Upper lobe of right lung (tissue), 1 donor: ENCODE measurements at places on chromosomes 1 and 21. TPM values are rescaled to one million over a fixed set of nuclear protein-coding genes. Genes with fewer than 3 reads are reported as not detected.
A peak's percentile ranks its signal among the peaks of the same experiment; 100 is the strongest.

DNA sequence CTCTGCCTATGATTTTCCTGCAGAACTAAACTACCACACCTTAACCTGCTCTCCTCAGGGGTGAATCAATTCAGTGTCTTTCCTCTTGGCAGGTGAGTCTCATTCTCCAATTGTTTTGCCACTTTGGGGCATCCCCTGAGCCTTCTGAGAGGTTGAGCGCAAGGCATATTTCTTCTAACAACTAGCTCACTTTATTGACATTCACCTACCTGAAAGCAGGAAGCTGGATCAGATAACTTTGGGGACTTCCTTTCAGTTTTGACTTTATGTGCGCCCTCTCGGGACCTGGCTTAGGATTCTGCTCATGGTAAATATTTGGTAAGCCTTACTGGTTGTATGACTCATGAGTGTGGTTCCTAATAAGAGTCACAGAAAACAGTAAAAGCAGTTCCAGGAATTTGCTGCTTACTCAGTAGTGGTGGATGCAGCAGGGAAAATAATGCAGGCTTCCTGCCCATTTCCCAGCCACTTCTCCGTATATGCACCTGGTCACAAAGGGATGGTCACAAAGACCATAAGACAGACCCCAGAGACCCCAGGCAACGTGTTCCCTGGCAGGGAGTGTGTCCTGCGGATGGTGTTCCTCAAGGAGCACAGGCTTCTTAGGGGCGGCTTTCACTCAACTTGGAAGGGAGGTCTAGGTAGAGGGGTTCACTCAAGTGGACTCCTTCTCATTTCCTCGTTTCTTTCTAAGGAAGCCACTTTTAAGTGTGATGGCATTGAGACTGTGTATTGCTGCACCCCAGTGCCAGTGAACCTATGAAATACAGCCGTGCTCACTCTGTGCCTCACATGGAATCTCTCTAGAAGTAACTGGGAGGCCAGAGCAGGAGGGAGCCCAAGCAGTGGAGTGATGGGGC, 22.0 kb upstream of the BATF3 start:
- peaks cover 5% of the 10 kb centered on the region for H3K4me1 ChIP-seq
- no peaks in the 10 kb centered on the region for H3K36me3 ChIP-seq
- no peak overlapping the region for H3K4me3 ChIP-seq
- no peak for DNase-seq

GRCh38 chr1:198496216-198497143, 44.0 kb downstream of the ATP6V1G3 start:
- H3K4me3 ChIP-seq: no peak overlapping the region
- no peaks in the 10 kb centered on the region for H3K4me1 ChIP-seq
- H3K27ac ChIP-seq: no peak overlapping the region
- no peaks in the 10 kb centered on the region for H3K36me3 ChIP-seq

DNA sequence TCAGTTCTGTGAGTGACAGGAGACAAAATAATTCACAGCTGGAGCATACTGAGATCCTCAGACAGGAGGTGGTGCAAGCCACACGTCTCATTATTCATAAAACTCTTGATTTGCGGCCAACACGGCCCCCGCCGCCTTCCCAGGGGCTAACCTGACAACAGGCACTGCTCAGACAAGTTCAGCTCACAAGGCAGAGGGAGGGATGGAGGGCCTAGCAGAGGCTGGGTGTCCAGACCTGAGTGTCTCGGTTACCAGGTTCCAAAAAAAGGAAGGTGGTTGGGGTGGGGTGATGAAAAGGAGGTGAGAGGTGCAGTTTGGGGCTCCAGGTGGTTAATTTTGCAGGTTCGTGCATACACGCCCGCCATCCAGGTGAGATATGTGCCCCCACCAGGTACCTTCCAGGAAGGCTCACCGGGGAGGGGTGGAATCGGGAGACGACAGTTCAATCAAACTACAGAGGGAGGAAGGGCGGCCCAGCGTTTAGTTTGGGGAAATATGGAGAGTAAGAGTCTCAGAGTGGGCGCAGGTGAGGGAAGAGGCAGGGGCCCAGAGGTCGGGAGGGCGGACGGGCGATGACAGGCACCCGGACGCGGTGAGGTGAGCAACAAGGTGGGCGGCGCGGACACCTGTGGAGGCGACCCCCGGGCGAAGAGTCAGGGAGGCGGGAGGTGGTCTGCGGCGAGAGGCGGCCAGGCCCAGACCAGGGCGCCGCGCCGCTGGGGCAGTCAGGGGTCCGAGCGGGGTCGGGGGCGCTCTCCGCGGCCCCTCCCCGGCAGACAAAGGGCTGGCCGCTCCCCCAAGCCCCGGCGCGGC, 629 bp downstream of the CTNNBIP1 start:
- DNase-seq: no peak
- H3K4me1 ChIP-seq: peaks cover 13% of the 10 kb centered on the region
- peak overlapping the region; percentile 84 for H3K4me3 ChIP-seq
- H3K36me3 ChIP-seq: no peaks in the 10 kb centered on the region

- no peak overlapping the region for H3K27ac ChIP-seq
- H3K4me3 ChIP-seq: no peak overlapping the region
- H3K36me3 ChIP-seq: no peaks in the 10 kb centered on the region
- DNase-seq: no peak
Measured at GRCh38 chr1:232271991-232272589, 357.8 kb downstream of the SIPA1L2 start.

GRCh38 chr21:45366931-45367401, 38.0 kb upstream of the COL18A1 start:
- H3K27me3 ChIP-seq: no peaks in the 10 kb centered on the region
- peaks cover 20% of the 10 kb centered on the region for H3K4me1 ChIP-seq
- no peak overlapping the region for H3K27ac ChIP-seq

DNA sequence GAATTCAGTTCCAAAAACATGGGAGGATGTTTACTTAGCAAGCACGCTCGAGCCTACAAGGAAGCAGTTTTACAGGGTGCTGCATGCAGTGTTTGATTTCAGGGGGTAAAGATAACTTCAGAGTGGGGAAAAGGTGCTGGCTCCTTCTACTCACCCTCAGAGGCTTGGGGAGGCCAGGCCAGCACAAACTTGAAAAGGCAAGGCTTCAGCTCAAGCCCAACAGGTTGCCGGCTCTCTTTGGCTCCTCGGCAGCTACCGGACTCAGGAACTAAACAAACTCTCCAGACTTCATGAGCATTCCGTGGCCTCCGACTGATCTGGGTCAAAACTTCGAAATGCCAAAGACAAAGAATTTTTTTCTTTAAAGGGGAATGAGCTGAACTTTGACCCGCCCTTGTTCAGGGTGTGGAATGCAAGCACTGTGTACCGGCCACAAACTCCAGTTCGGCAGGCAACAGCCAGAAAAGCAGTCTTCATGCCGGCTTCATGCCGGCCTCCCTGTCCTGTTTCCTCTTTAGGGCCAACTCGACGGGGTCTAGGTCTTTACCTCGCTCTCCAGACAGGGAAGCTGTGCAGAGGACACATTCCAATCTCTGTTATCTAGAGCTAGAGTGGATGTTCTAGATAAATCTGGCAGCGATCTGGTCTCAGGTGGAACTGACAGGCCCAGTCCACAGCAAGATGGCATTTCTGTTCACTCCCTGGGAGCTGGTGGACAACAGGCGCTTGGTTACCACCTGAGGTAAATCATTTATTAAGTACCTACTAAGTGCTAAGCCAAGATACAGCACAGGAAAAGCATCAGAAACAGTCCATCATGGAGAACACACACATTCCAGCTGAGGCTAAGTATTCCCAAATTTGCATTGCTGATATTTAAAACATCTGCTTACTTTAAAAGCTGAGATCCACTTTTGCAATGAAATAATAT, 75.0 kb downstream of the CD46 start:
- peaks cover 4% of the 10 kb centered on the region for H3K36me3 ChIP-seq
- H3K4me1 ChIP-seq: peaks cover 71% of the 10 kb centered on the region
- H3K4me3 ChIP-seq: peak overlapping the region; percentile 32
- DNase-seq: peak; percentile 71

- no peak overlapping the region for H3K4me3 ChIP-seq
- peaks cover 16% of the 10 kb centered on the region for H3K4me1 ChIP-seq
- no peaks in the 10 kb centered on the region for H3K27me3 ChIP-seq
- DNase-seq: no peak
- H3K36me3 ChIP-seq: peaks cover 99% of the 10 kb centered on the region
Measured at GRCh38 chr1:156476501-156477298, 23.9 kb downstream of the MEF2D start.

DNA sequence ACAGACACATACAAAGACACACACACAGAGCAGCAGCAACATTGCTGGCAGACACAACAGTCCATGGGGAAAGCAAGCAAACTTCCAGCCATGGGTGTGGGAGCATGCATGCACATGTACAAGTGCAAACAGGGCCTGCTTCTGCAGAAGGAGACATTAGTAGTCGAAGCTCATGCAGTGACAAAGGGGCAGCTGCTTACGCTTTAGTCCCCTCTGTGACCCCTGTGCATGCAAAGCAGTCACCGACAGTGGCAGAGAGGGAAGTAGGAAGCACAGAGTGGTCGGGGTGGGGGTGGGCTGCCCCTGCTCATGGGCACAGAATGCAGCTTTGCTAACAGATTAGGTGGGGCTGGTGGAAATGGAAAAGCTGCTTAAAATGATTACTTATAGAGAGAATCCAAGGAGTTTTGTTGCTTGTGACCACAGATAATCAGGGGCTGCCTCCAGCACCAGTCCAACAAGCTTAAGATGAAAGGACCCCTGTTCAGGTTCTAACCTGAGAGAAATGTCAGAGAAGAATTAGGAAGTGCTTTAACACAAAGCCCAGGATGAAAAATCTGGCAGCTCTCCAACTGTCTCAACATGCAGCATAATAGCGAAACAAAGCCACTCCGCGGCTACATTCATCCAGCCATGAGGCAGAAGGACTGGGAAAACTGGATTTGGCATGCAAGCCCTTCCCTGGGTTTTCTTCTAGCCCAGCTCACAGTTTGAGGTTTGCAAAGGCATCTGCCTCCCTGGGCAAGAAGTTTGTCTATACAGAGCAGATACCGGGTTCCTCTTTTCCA, 378.9 kb downstream of the KCNH1 start:
- no peak overlapping the region for H3K27ac ChIP-seq
- H3K4me3 ChIP-seq: no peak overlapping the region
- DNase-seq: no peak
- no peaks in the 10 kb centered on the region for H3K4me1 ChIP-seq

DNA sequence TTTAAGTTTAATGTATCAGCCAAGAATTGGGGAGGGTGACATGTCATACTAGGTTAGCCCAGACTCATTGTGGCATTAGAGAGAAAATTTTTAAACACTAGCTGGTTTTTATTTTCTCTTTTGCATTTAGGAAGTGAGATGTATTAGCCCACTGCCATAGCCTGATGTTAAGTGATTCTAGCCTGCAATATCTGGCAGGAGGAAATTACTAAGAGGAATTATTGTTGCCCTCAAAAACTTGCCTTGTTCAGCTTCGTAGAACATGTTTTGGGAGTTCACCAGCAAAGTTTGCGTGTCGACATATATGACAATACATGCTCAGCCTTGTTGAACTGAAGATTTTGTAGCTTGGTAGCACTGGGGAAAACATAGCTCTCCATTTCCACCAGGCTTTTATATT, 12.5 kb downstream of the ADAM30 start:
- no peaks in the 10 kb centered on the region for H3K4me1 ChIP-seq
- H3K36me3 ChIP-seq: no peaks in the 10 kb centered on the region
- DNase-seq: no peak
- H3K27me3 ChIP-seq: peaks cover 7% of the 10 kb centered on the region
- no peak overlapping the region for H3K27ac ChIP-seq
- H3K4me3 ChIP-seq: no peak overlapping the region

DNA sequence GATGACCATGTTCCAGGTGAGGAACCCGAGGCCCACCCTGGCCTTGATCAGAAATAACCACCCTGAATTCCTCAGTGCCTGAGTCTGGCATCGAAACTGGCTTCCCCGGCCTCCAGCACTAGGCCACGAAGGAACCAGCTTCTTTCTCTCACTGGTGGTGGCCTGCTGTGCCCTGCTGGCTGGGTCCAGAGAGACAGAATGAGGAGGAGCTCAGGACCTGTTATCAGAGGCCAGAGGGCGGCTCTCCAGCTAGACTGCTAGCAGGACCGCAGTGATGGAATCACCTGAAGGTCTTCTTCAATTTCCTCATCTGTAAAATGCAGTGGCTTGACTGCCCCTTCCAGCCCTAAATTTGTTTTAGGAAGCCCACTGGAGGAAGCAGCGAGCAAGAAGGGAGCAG, 20.5 kb downstream of the ROR1 start:
- H3K4me1 ChIP-seq: peaks cover 12% of the 10 kb centered on the region
- H3K27ac ChIP-seq: no peak overlapping the region
- H3K4me3 ChIP-seq: no peak overlapping the region
- no peak for DNase-seq
- no peaks in the 10 kb centered on the region for H3K36me3 ChIP-seq

- H3K27me3 ChIP-seq: no peaks in the 10 kb centered on the region
- no peaks in the 10 kb centered on the region for H3K36me3 ChIP-seq
- H3K4me1 ChIP-seq: no peaks in the 10 kb centered on the region
- no peak overlapping the region for H3K4me3 ChIP-seq
- DNase-seq: no peak
Measured at GRCh38 chr1:87933171-87933570, 604.5 kb downstream of the LMO4 start.

- H3K27me3 ChIP-seq: no peaks in the 10 kb centered on the region
- DNase-seq: no peak
- no peaks in the 10 kb centered on the region for H3K36me3 ChIP-seq
- H3K4me1 ChIP-seq: no peaks in the 10 kb centered on the region
- H3K27ac ChIP-seq: no peak overlapping the region
Measured at GRCh38 chr1:228268881-228269265, 61.0 kb downstream of the OBSCN start.

GRCh38 chr1:75554181-75554580, 56.7 kb downstream of the SLC44A5 start:
- H3K4me1 ChIP-seq: no peaks in the 10 kb centered on the region
- H3K36me3 ChIP-seq: no peaks in the 10 kb centered on the region
- no peak overlapping the region for H3K4me3 ChIP-seq
- H3K27me3 ChIP-seq: no peaks in the 10 kb centered on the region
- no peak for DNase-seq
- H3K27ac ChIP-seq: no peak overlapping the region

DNA sequence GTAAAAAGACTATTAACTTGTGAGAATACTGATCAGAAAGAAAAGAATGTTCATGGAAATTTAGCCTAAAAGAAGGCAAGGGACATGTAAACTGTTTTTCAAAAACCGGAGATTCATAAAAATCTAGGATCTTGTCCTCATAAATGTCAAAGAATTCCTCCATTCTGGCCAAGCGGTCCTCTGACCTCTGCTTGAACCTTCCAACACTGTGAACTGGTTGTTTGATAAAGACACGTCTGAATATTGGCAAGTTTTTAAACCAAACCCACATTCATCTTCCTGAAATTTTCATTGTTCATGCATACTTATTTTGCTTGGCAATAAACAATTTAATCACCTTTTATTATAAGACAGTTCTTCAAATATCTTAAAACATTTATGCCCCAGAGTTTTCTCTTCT, 19.8 kb downstream of the ASPM start:
- no peaks in the 10 kb centered on the region for H3K4me1 ChIP-seq
- H3K4me3 ChIP-seq: no peak overlapping the region
- H3K36me3 ChIP-seq: no peaks in the 10 kb centered on the region
- DNase-seq: no peak

SORT1 gene
- total RNA-seq: 183 TPM

ZNF593OS gene
- not detected for total RNA-seq

SLC6A17 gene
- 0.06 TPM for total RNA-seq

TCEA3 gene
- total RNA-seq: 39.4 TPM

TMEM81 gene
- total RNA-seq: 3.5 TPM

PPIAL4G gene
- total RNA-seq: 0.20 TPM

OBSCN gene
- 39.4 TPM for total RNA-seq

LCE2B gene
- not detected for total RNA-seq
